Stimulated activated naive CD8-positive, alpha-beta T cell treated with anti-CD3 and anti-CD28 coated beads, Interleukin-15, amount 100 ng/mL, for 72 hours (primary cell): ENCODE measurements at places on chromosomes 5 and 9.

- no peak for DNase-seq
Measured at GRCh38 chr9:104740621-104741020, 6.9 kb upstream of the NIPSNAP3A start.

DNA sequence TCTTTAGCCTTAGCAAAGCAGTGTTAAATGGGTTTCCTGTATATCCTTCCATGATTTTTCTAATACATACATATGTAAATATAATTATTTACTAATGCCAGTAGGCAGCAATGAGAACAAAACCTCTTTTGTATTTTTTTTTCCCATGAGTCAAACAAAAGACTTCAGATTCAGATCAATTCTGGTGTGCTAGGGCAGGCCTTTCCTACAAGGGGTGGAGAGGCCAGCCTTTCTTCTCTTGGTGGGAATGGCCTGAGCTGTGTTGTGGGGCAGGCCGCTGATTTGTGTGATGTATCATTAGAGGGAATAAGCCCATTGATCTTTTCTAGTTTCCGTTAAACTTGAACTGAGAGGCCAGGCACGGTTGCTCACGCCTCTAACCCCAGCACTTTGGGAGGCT lies 115.5 kb upstream of the DMRT1 start:
- no peak for DNase-seq

GRCh38 chr5:87755360-87755759 lies 342.6 kb upstream of the CCNH start:
- no peak for DNase-seq

GRCh38 chr5:6522331-6522730 lies 73.7 kb downstream of the UBE2QL1 start:
- no peak for DNase-seq

DNA sequence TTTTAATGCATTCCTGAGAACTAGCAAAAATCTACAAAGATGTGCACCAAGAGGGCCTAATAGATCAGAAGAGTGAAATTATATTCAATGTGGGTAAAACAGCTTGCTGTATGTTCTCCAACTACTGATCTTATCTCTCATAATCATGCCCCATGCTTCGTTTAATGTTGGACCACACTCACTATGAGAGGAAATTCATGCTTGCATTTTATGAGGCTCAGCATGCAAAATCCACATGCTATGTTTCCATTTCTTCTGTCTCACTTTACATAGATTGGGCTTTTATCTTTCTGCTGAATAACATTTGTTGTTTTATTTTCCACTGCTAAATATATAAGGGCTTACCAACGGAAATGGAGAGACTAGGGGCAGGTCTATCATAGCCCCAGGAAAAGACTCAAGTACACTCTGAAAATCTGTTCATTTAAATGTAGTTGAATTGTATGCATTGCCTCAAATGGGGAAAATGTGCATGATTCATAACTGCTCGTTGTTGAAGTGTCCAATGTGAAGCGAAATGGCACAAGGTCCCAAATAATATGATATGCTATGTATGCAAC lies 474.2 kb downstream of the EFNA5 start:
- no peak for DNase-seq

DNA sequence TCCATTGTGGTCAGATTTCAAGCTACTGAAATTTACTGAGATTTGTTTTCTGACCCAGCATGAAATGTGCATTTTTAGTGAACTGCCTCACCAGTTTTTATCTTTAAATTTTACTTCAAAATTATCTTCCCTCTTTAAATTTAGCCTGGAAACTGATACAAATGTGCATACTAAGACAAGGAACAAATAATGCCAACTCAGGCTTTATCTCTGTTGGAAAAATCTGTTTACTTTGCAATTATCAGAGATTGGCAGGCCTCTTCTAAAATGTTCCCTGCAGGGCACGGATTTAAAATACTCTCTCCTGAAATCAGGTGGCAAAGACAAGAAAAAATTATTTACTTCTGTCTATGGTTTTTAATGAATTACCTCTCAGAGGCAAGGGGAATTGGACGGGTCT lies 151.0 kb upstream of the PTCH1 start:
- DNase-seq = no peak

DNA sequence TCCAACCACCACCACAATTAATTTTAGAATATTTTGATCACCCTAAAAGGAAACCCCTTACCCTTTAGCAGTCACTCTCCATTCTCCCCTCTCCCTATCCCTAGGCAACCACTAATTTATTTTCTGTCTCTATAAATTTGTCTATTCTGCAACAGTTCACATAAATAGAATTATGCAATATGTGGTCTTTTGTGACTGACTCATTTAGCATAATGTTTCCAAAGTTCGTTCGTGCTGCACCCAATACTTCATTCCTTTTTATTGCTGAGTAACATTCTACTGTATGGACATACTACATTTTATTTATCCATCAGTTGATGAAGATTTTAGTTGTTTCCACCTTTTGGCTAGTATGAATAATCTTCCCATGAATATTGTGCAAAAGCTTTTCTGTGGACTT lies 18.2 kb upstream of the CDC20B start:
- DNase-seq = no peak
